ENCODE measurements at places on chromosomes 4 and X.

- no peak for DNase-seq
Observed at GRCh38 chr4:53060278-53060677, 198.2 kb downstream of the RASL11B start.

GRCh38 chr4:137656661-137657060, 124.4 kb upstream of the PCDH18 start:
- no peak for DNase-seq

DNA sequence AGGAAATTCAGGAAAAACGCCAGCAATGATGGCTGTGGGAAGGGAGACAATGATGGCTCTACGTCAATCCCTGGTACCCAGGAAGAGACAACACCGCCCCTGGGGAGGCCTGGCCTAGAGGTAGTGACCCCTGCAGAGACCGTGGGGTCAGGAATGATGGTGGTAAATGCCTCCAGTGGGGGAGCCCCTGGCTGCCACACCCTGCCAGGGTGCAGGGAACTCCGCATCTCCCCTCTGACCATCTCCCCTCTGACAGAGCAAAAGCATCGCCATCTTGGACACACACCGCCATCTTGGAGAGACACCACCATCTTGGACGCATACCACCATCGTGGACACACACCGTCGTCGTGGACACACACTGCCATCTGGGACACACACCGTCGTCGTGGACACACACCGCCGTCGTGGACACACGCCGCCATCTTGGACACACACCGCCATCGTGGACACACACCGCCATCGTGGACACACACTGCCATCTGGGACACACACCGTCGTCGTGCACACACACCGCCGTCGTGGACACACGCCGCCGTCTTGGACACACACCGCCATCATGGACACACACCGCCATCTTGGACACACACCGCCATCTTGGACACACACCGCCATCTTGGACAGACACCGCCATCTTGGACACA, 9.9 kb downstream of the ASMTL start:
- DNase-seq = no peak

GRCh38 chrX:120378570-120378969, 16.7 kb downstream of the ATP1B4 start:
- no peak for DNase-seq

GRCh38 chr4:76564123-76564915, 129.3 kb downstream of the SHROOM3 start:
- no peak for DNase-seq

DNA sequence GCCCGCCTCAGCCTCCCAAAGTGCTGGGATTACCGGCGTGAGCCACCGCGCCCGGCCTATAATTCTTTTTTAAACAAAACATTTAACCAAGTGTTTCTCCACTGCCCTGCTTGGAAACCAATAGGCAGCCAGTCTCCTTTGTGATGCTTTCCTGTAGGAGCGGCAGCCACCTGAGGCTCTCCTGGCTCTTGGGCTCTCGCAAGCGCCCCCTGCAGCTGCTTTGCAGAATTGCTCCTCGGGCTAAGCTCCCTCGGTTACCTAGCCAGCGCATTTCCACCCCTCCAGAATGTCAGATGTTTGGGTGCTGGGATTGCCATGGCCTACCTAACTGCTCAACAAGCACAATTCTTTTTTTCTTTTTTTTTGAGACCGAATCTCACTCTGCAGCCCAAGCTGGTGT, 7.7 kb downstream of the S100P start:
- DNase-seq = no peak

- DNase-seq = no peak
Observed at GRCh38 chr4:143163614-143164013, 21.1 kb upstream of the USP38 start.

DNA sequence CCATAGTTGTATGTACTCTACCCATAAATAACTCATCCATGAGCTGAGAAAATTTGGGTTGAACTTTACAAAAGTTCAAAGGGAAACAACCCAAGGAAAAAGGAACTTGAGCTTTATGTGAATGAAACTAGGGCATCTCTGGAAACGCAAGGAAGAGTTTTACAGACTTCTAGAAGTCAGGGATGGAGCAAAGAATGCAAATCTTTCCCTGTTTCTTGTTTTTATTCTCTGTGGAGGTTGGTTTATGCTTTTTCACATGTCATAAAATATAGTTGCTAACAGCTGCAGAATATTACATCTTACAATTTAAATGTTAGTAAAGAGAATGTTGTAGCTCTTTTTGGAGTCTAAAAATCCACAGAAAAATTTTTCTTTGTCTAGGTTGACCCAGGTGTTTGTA, 754.1 kb downstream of the PCDH7 start:
- DNase-seq = no peak

- DNase-seq = no peak
Observed at GRCh38 chrX:24981030-24981429, 34.7 kb downstream of the ARX start.

GRCh38 chr4:37928426-37929416, 31.5 kb upstream of the PTTG2 start:
- no peak for DNase-seq

DNA sequence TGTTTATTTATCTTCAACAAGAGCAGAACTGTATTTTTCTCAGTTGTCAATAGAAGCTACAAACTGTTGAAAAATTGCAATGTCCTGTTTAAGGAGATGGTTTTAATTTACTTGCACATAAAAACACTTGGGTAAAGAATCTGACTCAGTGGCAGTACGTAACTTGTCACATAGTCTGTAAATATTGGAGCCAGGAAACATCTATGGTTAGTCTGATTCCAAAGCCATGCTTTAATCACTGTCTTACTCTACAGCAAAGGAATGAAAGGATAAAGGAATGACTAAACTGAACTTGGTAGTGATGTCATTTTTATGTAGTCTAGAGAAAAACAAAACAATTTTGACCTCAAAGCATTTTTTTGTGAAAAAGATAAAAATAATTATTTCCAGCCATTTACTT, 537.2 kb downstream of the STIM2 start:
- no peak for DNase-seq

- no peak for DNase-seq
Observed at GRCh38 chr4:81638698-81639097, 167.0 kb upstream of the RASGEF1B start.

DNA sequence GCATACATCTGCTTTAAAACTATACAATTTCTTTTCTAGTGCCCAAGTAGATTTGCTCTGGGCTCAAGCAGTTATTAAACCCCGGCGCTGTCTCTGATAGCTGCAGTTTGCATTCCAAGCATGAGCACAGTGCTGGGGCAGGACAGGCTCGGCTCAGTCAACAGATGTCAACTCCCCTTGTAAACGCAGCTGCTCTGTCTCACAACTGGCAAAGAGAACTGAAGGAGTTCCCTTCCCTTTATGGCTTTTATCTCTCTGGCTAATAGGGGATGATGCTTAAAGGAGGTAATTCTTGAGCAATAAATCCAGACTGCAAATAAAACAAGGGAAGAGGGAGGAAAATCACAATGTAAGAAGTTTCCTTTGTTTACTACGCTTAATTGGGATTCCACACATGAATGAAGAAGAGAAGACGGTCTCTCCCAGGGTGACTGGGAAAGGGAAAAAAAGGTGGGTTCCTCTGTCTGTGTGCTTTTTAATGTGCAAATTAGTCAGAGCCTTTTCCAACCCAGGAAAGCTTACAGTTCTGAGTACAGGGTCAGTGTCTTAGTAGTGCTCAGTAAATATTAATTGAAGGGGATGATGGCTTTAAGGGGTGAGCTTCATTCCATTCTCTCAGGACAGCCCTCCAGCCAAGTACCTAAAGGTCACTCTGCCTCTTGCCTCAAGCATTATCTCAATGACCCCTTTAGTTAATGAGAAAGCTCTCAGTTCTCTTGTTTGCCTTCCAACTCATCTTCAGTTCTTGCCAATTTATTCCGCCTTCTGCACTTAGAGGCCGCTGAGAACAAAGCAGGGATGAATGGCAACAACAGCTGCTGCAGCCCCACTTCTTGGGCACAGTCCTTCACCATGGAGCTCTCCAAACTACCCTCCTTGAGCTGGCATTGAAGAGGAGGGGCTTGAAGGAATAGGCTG, 155.7 kb upstream of the JADE1 start:
- DNase-seq = peak; percentile 26

- DNase-seq = no peak
Observed at GRCh38 chrX:41045960-41046567, 39.2 kb upstream of the USP9X start.

- DNase-seq = no peak
Observed at GRCh38 chr4:79370026-79370425, 38.0 kb downstream of the GK2 start.

DNA sequence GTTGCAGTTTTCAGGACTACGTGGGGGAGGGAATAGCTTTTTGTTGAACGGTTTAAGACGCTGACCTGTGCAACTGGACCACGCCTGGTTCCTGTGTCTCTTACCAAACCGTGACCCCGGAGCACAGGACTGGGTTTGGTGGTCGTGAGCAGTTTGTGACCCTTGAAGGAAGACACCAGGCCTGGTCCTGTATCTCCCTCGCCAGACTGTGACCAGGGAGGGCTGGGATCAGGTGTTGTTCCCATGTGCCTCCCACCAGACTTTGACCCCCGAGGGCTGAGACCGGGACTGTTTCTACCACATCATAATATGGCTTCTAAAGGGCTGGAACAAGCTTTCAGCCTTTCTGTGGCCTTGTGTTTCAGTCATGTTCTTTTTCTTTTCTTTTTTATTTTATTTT, 683 bp downstream of the EBP start:
- no peak for DNase-seq

DNA sequence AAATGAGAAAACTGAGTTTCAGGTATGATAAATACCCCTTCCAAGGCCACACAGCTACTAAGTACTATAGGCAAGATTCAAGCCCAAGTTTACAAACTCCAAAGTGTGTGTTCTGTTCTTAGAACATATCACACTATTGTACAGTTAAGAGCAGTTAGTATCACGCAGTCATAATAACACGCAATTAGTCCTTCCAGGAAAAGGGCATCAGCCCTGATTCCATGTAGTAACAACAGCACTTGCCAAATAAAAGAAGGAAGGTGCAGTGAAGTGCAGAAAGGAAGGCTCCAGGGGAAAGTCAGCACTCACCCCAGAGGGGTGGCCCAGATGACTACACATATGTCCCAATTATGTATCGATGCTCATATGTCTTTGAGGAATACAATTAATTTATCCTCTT, 4.4 kb downstream of the TASL start:
- DNase-seq = no peak

DNA sequence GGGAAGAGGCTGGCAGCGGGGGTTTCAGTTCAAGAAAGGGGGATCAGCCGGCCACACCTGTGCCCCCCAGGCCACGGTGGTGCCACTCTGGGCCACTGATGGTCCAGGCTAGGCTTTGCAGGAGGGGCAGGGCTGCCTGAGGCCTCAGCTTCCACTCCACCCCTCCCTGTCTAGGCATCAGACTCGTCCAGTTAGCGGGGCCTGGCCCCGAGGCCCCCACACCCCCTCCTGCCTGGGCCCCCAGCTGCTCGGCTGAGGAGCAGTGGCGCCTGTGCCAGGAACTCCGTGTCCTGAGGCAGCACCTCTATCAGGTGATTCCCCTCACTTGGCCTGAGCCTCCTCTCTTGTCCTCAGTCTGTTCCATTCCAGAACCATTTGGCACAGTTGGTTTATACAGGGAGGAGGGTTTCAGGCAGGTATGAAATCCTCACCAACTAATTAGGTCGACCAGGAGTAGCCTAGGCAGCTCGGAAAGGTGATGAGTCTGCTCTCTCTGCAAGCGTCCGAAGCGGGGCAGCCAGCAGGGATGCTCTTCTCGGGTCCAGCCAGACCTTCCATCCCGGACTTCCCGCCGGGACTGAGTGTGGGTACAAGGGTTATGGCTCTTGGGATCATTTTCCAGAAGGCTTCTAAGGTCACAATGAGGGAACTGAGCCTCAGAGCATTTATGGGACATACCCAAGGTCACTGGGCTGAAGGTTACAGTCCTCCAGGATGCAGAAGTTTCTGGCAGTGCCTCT, 2.1 kb downstream of the NSG1 start:
- DNase-seq = no peak

DNA sequence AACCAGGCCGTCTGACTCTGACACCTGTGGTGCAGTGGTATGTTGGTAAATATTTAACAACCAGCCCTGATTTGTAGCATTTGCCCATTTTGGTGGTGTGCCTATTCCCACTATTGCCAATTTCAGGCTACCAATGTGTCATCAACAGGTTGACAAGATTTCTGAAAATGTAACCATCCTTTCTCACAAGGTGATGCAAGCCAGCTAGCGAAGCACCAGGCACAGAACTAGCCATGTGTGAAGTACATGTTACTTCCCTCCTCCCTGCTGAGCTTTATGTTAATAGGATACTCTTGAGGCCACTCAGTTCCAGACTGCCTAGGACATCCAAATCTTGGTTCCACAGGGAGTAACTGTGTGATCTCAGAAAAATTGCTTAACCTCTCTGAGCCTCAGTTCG, 7.2 kb upstream of the MAMLD1 start:
- DNase-seq = no peak

- DNase-seq = no peak
Observed at GRCh38 chr4:94758141-94758699, 465 bp downstream of the BMPR1B start.

- DNase-seq = no peak
Observed at GRCh38 chr4:26896636-26897035, 36.0 kb downstream of the STIM2 start.

DNA sequence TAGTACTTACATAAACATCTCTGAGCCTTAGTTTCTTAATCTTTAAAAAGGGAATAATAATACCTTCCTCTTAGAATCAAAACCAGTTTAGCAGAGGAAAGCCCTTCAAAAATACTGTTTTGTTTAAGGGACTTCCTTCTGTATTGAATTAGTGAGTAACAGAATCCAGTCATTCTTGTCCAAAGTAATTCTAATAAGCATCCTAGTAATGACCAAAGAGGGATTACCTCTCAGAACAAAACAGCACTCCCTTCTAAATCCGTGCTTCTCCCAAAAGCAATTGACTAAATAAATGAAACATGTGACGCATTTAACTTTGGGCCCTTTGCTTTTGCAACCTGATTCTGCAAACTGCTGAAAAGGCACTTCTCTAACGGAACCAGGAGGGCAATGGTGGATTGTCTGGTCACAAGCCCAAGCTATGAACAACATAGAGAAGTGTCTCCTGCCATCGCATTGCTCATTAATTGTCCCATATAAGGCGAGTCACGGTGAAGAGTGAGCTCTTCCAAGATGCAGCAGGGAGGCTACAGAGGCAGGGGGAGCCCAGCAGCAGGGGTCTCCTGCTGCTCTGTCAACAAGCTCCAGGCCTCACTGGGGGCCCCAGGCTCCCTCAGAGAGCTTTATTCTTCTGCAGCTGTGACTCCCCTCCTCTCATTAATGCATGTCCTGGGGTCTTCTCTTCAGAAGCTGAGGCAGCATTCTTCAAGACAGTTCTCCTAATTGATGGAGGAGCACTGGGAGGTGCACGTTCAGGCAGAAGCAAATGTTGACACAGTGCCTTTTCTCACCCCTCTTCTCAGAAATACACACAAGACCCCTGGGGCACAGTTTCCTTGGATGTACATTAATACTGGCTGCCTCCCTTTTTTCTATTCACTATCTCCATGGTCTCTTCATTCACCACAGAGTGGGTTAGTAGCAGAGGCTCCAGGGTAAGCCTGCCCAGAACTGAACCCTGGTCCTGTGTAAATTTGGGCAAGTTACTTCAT, 419.6 kb upstream of the RASGEF1B start:
- DNase-seq = no peak

DNA sequence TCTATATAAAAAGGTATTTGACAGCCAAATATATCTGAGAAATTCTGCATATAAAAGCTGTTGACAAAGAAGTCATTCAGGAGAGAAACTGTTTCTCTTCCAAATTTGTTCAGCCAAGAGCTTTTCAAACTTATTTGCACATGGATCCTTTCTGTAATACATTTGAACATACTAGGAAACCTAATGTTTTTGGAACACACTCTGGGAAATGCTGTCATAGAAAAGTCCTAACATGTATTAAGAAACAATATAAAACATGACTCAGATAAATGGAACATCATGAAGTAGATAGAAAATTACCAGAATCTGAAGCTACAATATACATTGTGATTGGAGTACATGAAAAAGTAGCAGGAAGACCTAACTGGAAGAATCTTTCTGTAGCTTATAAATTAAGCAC, 781.5 kb upstream of the EPHA5 start:
- DNase-seq = no peak

Data from SHP77 treated with DMSO at 0.1 percent for 48 hours (cell line).